ENCODE measurements at places on chromosomes 16 and 17.

- DNase-seq, result no peak
Observed at GRCh38 chr17:42240201-42240600, 36.0 kb downstream of the STAT5B start.

- no peak for DNase-seq
Observed at GRCh38 chr17:80812362-80813088, 179.1 kb upstream of the CHMP6 start.

DNA sequence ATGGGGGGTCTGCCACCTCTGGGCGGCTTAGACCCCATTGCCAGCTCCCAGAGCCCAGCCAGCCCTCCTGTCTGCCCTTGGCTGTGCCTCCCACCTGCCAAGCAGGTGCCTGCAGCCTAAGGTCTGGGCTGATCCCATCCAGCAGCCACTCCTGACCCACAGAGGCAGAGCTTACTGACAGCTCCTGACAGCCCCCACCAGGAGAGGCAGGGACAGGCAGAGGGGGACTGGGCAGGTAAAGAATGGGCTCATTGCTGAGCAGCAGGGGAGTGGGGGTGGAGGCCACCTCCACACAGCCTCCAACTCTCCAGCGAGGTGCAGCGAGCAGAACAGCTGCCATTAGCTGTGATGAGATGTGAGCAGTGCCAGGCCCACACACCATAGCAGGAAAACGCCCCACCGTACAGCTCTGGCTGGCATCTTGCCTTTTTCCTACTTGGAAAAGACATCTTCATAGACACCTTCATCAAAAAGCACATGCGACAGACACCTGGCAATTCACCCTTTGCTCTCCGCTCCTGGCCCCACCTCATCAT is 164.4 kb downstream of the C16orf78 start:
- DNase-seq, result no peak

DNA sequence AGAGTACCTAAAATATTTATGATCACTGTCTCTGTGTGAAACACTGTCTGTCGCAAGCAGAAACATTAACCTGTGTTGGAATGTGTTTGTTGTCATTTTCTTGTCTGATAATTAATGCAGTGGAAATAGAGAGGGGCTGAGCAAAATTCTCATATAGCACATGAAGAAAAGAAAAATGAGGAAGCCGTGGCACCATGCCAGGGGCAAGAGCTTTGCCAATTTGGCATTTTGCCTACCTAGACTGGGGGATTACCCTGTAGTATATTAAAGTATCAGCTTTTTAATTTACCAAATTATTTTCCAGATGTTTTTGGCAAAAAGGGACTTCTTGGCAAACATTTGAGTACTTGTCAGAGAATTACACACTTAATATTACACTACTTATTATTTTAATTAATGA is 1326.6 kb upstream of the GOT2 start:
- DNase-seq, result no peak

DNA sequence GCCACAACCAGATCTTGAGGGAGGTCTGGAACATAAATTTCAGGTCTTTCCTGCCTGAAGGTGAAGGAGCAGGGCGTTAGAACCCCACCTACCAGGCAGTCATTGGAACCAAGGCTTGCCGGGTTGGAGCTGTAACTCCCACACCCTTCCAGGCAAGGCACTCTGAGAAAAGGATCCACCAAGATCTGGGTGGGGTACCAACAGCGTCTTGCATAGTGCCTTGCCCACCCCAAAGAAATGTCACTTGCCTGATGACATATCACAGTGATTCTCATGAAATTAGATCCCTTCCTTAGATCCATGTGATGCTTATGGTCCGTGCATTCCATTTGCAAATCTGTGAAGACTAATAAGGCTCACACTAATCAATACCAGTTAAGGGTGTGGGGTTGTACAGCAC is 201.3 kb downstream of the KATNIP start:
- no peak for DNase-seq

DNA sequence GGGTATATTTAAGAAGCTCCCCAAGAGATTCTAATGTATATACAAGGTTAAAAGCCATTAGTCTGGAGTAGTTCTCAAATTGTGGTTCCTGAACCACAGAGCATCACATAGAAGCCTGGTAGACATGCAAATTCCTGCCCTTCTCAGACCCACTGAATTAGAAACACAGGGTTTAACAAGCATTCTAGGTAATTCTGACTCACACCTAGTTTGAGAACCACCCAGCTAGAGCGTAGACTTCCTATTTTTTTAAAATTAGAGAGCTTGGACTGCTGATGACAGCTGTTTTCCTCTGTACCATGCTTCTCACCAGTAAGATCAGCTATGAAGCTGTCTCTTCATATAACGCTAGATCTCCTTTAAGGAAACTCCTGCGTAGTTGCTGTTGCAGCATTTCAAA is 50.6 kb downstream of the HS3ST3B1 start:
- DNase-seq, result no peak

- DNase-seq, result no peak
Observed at GRCh38 chr17:51767287-51767686, 391.2 kb downstream of the CA10 start.

DNA sequence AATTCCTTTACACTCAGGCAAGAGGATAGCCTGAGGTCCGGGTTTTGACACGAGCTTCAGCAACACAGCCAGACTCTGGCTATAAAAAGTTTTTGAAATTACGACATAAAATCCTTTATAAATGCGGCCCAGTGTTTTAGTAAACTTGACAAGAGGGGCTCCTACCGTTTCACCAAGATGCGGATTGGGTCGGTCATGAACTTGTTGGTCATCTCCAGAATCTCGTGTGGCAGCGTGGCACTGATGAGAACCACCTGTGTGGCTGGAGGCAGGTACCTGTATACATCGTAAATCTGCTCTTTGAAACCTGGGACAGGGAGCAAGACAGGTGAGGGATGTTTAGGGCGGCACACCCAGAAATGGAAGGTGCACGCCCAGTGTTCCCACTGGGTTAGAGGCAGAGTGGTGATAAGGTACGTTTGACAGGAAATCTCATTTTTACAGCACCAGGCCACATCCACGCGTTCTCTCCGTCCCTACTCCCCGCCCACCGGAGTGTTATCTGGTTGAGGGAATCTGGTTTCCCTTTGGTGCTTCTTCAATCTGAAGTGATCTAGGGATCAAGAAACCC is 8.0 kb downstream of the EIF4A3 start:
- no peak for DNase-seq

GRCh38 chr17:77441130-77441920 is 300.6 kb downstream of the SEC14L1 start:
- no peak for DNase-seq

DNA sequence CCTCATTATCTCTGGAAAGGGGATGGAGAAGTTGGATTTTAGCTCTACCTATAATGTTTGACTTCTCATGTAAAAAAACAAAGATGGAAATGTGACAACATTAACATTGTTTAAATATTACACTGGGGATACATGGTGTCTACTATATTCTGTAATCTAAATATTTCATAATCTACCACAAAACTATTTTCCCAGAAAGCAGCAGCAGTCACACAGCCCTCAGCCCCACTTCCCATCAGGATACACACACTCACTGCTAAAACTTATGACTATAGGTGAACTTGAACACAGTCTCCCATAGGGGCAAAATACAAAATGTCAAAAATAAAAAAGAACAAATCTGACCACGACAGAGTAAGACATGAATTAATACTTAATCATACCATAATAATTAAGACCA is 95.7 kb downstream of the KANSL1 start:
- DNase-seq, result no peak

- DNase-seq, result no peak
Observed at GRCh38 chr16:72475688-72476087, 303.7 kb upstream of the PMFBP1 start.

DNA sequence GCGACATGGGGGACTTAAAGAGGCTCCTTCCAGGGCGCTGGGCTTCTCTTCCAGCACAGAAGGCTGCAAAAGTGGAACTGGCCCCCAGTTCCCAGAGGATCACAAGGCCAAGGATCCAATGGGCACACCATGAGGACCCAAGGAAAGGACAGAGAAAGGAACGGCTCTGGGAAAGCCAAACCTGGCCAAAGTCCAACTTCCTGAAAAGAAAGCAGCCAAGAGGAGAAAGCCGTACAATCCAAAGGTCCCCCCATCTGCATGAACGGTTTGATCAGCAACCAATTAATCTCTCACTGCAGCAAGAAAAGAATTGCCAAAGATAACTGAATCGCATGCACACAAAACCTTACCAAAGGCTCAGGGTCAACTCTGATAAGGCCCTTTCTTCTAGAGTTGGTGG is 19.8 kb upstream of the ICAM2 start:
- DNase-seq, result no peak

GRCh38 chr16:56966093-56966475 is 4.3 kb downstream of the CETP start:
- no peak for DNase-seq

- DNase-seq, result no peak
Observed at GRCh38 chr17:1870592-1870991, 40.8 kb downstream of the RPA1 start.

DNA sequence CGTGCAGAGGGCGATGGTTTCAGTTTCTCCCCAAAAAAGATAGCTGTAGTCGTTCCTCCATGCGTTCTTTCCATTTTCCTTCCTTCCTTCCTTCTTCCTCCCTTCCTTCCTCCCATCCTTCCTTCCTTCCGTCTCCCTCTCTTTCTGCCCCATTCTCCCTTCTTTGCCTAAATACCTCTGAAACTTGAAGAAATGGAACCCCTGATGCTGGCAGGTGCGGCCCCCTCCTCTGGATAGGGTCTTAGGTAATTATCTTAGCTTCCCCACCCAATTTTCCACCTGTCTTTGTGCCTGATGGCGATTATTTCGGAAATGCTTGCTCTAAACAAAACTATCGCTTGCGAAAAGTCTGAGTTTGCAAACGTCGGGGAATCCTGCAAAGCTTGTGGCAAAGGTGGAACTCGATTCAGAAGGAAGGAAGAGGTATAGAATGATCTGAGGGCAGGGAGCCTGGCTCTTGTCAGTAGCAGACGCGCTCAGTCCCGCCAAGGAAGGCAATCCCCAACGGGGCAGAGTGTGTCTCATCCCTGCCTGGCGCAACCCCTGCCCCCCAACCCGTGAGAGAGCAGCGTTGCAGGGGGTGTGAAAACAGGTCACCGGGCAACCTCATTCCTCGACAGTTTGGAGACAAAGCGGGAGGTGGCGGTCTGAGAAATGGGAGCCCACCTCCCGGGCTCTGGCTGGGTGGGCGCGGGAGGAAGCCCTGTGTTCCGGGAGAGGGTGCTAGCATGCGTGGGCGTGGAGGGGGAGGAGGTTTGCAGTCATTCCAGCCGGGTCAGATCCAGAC is 2.9 kb upstream of the CBX8 start:
- DNase-seq, result no peak

- no peak for DNase-seq
Observed at GRCh38 chr17:66863820-66864219, 28.9 kb downstream of the CACNG5 start.

GRCh38 chr17:1498869-1499268 is 6.4 kb upstream of the MYO1C start:
- DNase-seq, result no peak

DNA sequence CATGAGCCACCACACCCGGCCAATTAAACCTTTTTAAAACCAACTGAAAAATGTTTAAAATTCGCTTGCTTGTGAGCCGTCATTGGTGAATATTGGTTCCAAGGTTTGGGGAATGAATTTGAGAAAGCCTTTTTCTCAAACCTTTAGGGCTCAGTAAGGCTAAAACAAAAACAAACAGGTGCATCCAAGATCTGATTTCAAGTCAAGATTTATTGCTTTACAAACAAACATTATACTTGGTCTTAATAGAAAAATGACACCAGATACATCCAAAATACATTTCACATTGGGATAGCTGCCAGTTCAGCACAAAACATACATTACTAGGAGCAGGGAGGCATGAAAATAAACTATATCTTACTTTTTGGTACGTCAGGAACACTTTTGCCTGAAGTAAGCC is 5.4 kb downstream of the C17orf58 start:
- no peak for DNase-seq

- DNase-seq, result no peak
Observed at GRCh38 chr17:61393904-61394629, 5.6 kb upstream of the TBX2 start.

GRCh38 chr16:986925-987582 is 5.5 kb downstream of the SOX8 start:
- DNase-seq, result no peak

DNA sequence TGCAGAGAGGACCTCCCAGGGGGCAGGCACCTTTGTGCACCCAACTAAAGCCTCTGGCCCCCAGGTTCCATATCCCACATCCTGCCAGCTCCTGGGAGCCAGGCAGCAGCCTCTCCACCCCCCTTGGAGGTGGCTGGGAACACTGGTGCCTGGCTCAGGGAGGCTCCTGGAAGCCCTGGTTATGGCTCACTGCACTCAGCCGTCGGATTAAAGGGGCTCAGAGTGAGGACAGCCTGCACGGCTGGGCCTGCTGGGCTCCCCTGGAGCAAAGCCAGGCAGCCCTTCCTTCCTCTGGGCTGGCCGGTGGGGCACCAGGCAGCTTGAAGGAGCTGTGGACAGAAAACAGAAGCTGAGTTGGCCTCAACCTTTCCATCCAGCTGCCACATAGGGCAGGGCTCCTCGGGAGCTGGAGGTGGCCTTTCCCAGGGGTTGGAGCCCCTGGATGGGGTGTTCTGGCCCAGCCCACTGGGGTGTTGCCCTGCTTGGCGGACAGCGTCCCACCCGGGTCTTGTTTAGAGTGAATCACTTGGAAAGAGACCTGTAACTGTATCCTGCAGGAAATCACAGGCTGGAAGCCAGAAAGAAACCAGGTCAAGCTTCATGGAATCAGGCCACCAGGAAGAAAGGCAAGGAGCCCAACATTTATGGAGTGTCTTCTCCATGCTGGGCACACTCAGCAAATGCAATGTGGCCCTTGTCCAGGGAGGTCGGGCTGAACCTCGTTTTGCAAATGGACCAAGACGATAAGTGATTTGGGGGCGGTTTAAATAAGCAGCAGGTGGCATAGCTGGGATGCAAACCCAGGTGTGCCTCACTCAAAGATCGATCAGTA is 253.3 kb downstream of the SOX9 start:
- DNase-seq, result peak; percentile 64

DNA sequence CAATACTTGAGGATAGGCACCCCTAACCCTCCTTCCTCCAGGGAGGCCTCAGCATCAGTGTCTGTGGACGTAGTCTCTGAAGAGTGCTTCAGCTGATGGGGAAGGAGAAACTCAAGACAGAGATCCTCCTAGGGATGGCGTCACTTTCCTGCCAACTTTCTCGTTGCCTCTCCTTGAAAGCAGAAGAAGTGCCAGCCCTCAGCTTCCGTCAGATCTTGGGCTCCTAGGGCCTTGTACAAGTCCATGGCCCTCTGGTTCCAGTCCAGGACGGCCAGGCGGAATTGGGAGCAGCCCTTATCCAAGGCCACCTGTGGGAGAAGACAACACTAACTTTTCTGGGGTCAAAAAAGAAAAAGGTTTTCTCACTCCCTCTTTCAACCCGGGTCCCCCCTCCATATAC is 1.3 kb downstream of the SAT2 start:
- no peak for DNase-seq

GRCh38 chr16:67674851-67675578 is 8.4 kb downstream of the C16orf86 start:
- DNase-seq, result no peak

DNA sequence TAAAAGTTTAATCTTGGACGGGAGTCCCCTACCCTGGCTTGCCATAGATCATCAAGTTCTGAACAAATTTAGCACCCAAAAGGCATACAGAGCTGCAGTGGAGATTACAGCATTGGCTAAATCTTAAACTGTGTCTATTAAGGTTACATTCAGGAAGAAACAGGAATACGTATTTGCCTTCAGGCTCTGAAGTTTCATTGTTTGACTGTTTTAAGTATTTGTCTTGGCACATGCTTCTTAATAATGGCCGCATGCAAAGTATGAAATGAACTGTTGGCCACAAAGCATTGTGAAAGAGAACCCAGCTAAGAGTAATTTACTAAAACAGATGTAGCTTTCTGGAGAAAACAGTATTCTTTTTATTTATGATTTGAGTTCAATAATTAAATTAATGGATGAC is 63.9 kb upstream of the CNEP1R1 start:
- no peak for DNase-seq

- DNase-seq, result peak; percentile 44
Observed at GRCh38 chr17:63881935-63882601, at the start of gene GH2. Gene GH2 (minus strand): TSS chr17:63881944. CDS start chr17:63881801, 143 bp downstream.

Measured in H4 (cell line).